ENCODE measurements at places on chromosomes 2 and 18. TPM values are rescaled to one million over a fixed set of nuclear protein-coding genes. Genes with fewer than 3 reads are reported as not detected.
A peak's percentile ranks its signal among the peaks of the same experiment; 100 is the strongest.

The GRP gene
- total RNA-seq, result 2.9 TPM

DNA sequence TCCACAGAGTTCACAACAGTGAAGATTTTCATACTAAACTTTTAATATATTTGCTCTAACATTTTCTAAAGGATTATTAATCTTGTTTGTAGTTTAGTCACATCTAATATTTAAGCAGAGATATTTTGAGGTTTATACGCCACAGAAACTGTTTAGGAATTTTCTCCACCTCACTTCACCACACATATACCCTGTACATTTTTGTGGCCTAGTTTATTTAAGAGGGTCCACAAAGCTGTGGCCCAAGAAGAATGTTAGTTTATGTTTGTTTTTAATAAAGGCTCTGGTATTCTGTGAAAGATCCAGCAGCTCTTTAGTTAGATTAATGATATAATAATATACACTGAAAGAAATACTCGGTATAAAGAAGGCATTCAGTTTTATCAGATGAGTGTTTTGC, 132.7 kb upstream of the TTC27 start:
- no peak for DNase-seq

DNA sequence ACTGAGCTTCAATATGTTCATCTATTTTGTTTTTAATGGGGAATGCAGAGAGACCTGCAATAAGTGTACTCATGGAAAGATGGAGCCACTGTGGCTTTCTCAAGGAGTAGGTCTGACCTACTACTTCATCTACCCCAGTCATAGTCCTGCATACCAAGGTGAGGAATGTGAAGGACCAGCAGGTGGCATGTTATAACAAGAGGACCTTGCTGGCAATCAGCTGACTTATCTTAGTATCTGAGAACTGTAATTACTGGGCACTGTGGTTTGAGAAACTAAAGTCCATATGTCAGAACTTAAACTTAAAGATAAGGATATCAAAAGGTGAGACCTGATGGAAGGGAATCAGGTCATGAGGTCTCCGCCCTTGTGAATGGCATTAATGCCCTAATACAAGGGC, 1104.2 kb downstream of the BCL11A start:
- no peak for DNase-seq

- DNase-seq, result peak; percentile 50
These were observed 544 bp downstream of the EVA1A start for GRCh38 chr2:75560022-75560767.

DNA sequence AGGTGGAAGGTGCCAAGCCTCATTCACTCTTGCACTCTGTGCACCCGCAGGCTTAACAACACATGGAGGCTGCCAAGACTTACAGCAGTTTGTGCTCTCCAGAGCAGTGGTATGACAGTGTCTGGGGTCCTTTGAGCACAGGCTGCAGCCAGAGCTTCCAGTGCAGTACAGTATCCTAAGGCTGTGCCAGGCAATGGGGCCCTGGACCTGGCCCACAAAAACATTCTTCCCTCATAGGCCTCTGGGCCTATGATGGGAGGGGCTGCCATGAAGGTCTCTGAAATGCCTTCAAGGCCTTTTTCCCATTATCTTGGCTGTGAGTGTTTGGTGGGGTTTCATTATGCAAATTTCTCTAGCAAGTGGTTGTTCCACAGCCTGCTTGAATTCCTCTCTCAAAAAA, 74.8 kb downstream of the MAP2 start:
- no peak for DNase-seq

GRCh38 chr18:76674596-76674995, 147.8 kb upstream of the ZNF236 start:
- no peak for DNase-seq

GRCh38 chr2:45242161-45242741, 233.0 kb upstream of the SIX2 start:
- DNase-seq, result peak; percentile 7

DNA sequence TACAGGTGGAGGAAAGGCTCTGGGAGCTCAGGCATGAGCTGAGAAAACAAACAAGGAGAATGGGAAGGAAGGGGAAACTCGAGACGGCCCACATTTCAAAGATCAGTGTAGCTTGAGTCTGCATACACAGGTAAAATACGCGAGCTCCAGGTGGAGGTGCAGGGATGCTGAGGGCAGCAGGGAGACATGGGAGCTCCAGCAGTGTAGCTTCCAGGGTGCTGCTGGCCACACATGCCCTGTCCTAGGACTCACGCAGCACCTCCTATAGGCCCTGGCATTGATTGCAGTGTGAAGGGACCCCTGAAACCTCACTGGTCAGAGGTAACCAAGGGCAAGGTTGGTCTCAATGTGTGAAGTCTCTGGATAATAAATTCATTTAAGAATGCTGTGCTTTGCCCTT, 362.8 kb upstream of the HS6ST1 start:
- no peak for DNase-seq

DNA sequence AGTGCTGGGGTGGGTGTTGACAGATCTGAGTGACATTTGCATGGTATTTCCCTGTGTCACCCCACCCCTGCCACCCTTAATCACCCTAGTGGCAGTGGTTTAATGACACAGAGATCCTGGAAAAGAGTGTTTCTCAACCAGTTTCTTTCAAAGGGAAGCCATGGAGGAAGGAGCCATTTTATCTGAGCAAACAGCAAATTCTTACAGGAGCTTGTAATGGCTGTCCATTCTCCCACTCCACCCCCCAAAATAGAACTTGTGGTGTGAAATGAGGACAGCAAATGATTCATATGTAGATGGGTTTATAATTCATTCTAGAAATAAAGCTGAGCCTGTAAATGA, 51.5 kb downstream of the CDC42EP3 start:
- DNase-seq, result no peak

GRCh38 chr2:44768438-44769236, 172.9 kb upstream of the SIX3 start:
- DNase-seq, result no peak

- DNase-seq, result no peak
These were observed 17.9 kb downstream of the DAW1 start for GRCh38 chr2:227889336-227889735.

DNA sequence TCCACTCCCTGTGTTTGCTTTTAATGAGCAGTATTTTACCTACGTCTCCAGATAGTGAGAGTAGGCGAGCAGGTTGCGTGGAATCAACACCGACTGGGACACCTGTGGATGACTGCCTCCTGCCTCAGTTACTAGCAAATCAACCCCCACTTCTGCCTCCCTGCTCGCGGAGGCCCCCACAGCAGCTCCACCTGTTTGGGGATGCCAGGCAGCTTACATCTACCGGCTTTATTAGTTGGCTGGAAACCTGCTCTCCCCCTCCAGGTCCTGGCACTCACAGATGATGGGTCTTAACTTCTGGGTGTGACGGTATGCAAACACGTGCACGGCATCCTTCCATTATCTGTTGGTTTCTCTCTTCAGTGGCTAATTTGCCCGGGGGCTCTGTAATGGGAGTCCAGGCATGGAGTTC, 164.4 kb upstream of the SESTD1 start:
- DNase-seq, result no peak

DNA sequence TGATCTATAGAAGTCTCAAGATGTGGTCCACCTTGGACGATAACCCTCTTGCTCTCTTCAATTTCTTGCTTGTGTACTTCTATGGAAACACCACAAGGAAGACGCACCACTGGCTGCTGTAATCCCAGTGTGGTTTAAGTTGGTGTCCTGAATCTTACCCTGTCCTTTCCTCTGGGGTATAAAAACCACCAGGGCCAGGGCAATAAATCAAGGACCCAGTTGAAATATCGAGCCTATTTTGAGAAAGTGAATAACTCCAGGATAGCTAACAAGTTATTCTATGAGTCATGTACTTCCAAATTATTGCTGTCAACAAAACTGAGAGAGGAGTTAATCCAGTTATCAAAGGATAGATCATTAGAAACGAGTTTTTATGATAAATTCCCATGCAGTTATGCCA, 137.0 kb downstream of the RND3 start:
- no peak for DNase-seq

- no peak for DNase-seq
These were observed 14.0 kb upstream of the PLB1 start for GRCh38 chr2:28481905-28482304.

The AQP12B gene
- 0.13 TPM for total RNA-seq

The DCDC2C gene
- 1.5 TPM for total RNA-seq

The PSMD14 gene
- total RNA-seq, result 57.9 TPM

DNA sequence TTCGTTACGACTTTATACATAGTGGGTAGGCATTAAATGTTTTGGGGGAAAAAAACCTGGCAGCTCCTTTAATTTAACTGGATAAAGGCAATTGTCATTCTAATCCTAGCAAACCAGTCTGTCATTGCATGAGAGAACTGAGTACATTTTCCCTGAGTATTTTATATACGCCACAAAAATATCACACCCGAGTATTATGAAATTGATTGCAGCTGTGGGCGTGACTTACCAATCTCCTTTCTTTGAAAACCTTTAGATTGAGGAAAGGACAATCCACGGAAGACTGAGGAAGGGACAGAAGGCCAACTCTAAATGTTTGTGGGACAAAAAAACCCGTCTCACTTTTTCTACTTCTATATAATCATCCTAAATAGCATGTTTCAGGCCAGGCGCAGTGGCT, 9.0 kb downstream of the TM4SF20 start:
- no peak for DNase-seq

The ASPRV1 gene
- total RNA-seq, result 2.0 TPM

GRCh38 chr2:121196132-121196848, 88.7 kb downstream of the TFCP2L1 start:
- peak; percentile 91 for DNase-seq

The LIMS3 gene
- total RNA-seq, result 9.6 TPM

The VWC2L gene
- not detected for total RNA-seq

- peak; percentile 91 for DNase-seq
These were observed 57.9 kb upstream of the KCNE4 start for GRCh38 chr2:222993920-222994650.

DNA sequence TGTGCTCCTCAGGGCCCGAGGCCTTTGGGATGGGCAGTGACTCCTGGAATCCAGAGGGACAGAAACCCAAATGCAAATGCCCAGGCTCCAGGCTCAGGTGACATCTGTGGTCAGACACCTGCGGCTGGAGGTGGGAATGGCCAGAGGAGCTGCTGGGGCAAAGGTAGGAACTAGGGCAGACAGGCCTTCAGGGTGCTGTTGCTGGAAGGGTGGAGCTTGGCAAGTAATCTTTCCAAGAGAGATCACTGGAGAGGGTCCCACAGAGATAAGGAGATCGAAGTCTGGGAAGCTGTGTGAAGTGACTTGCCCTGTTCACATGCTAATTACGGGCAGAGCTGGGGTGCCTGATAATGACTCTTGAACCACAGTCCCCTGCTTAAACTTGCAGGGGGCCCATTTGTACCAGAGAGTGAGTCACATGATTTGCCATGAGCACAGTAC, 82.4 kb downstream of the ACAA2 start:
- DNase-seq, result no peak

The DPP10 gene
- not detected for total RNA-seq

GRCh38 chr2:128359841-128360240, 41.2 kb upstream of the HS6ST1 start:
- no peak for DNase-seq

GRCh38 chr2:101416609-101417008, 29.3 kb upstream of the CREG2 start:
- DNase-seq, result no peak

- DNase-seq, result no peak
These were observed 10.1 kb downstream of the SP9 start for GRCh38 chr2:174344716-174345461.

DNA sequence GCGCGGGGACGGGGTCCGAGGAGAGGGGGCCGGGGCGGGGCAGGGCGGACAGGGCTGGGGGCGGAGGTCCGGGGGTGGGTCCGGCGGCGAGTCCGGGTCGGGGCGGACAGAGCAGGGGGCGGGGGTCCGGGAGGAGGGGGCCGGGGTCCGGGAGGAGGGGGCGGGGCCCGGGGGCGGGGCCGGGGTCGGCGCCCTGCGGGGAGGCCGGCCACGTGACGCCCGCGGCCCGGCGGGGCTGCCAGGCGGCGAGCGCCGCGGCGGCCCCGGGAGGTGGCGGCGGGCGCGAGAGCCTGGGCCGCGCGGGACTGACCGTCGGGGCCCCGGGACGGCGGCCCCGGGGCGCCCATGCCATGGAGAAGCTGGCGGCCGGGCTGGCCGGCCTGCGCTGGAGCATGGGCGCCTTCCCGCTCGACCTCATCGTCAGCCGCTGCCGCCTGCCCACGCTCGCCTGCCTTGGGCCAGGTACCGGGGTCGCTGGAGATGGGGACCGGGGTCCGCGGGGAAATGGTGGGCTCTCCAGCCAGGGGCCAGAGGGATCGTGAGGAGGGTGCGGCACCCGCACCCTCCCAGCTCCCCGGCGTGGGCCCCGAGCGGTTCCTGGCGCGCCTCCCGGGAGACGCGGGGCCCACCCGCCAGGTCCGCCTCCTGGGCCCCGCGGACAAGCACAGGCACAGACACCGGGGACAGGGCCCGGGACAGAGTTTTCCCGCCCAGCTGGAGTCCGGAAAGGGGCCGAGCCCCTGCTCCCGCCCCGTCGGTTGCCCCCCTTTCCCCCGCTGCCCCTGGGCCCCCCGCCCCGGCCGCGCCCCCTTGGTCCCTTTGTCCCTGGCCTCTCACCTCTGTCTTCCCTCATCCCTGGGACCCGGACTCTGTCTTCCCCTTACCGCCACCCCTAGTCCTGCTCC, at the start of gene GAREM2:
TSS of gene GAREM2 (plus strand) at position 218 of the 905 bp plus-strand sequence. CDS start at position 351, 133 bp downstream.
- no peak for DNase-seq

The RESP18 gene
- not detected for total RNA-seq

The ACOXL gene
- 10.6 TPM for total RNA-seq

DNA sequence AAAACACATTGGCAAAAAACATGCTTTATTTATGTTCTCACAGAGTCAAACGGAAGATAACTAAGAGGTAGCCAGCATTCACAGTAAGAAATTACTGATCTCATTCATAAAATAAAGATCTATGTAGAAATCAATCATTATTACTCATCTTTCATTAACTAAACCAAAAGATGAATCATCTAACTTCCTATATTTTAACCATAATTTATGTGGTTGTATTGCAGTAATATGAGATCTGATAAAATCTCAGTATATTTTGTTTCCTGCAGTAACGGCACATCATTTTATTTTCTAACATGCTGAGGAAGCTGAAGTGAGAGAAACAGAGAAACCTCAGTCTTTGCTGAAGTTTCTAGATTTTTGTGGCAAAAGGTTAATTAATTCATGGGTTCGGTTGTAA, 375.8 kb downstream of the GALNT13 start:
- no peak for DNase-seq

DNA sequence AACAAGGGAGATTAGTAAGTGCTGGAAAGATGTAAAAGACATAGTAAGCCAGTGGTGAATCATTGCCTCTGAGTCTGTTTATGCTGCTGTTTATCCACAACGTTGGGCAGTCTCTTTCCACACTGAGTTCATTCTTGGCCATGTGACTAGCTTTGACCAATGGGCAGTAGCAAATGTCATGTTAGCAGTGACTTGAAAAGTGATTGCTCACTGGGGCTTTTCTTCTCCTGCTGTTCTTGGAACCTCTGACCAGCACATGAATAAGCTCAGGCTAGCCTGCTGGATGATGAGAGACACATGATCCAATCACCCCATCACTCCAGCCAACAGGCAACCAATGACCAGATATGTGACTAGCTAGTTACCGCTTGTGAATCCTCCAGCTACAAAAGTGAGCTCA, 360.4 kb downstream of the SLC4A3 start:
- DNase-seq, result no peak

GRCh38 chr2:20050646-20051531, 539 bp downstream of the LAPTM4A start:
- DNase-seq, result peak; percentile 59

- DNase-seq, result peak; percentile 67
These were observed 2.1 kb upstream of the FBLN7 start for GRCh38 chr2:112136096-112136495.

GRCh38 chr2:85748039-85748734, 5.6 kb upstream of the ATOH8 start:
- DNase-seq, result no peak
